ENCODE measurements at places on chromosomes 5 and 9. TPM values are rescaled to one million over a fixed set of nuclear protein-coding genes. Genes with fewer than 3 reads are reported as not detected.

- no peak for DNase-seq
Observed at GRCh38 chr9:112754578-112754977, 4.0 kb downstream of the SNX30 start.

GRCh38 chr9:121210536-121210935 lies 8.9 kb upstream of the RAB14 start:
- no peak for DNase-seq

ANKRA2 gene
- 54.4 TPM for polyA plus RNA-seq

DNA sequence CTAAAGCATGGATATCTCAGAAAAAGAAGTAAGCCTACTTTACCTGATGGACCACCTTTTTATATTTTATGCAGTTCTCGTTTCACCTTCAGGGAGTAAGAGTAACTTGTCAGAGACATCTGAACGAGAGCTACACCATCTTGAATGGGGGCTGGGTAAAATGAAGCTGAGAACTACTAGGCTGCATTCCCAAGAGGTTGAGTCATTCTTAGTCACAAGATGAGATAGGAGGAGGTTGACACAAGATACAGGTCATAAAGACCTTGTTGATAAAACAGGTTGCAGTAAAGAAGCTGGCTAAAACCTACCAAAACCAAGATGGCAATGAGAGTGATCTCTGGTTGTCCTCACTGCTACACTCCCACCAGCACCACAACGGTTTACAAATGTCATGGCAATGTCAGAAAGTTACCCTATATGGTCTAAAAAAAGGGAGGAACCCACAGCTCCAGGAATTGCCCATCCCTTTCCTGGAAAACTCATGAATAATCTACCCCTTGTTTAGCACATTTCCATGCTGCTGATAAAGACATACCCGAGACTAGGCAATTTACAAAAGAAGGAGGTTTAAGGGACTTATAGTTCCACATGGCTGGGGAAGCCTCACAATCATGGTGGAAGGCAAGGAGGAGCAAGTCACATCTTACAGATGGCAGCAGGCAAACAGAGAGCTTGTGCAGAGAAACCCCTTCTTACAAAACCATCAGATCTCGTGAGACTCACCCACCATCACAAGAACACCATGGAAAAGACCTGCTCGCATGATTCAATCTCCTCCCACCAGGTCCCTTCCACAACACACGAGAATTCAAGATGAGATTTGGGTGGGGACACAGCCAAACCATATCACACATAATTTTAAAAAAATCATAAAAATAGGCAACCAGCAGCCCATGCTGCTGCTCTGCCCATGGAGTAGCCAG lies 62.5 kb downstream of the GIN1 start:
- DNase-seq = no peak

DNA sequence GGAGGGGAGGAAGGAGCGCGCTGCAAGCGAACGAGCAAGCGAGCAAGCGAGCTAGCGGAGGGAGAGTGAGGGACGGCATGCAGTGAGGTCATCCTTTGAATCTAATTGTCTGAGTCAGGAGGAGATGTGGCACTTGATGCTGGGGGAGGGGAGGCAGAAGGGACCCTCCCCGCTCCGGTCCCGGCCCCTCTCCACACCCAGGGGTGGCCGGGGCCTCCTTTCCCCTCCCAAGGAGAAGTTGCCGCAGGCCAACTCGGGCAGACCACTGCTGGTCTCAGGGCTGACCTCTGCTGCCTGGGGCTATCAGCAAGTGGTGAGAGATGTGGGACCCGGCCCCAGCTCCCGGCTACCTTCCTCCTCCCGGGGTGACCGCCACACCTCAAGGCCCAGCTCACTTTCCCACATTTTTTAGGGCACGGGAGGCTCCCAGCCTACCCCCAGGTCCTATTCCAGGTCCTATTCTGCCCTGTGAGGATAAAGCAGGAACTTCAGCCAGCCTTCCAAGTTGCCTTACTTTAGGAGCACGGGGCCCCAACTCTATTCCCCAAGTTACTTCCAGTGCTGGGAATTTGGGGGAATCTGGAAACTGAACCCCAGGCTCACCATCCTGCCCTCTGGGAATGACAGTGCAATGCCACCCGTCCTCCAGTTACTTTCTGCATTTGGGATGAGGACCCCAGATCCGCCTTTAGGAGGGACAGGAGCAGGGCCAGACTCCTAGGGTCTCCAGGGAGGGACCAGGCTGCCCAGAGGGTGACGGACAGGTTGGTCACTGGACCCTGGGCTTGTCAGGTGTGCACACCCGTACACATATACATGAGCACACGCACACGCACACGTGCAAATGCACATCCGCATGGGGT lies 11.1 kb downstream of the CNTFR start:
- DNase-seq = no peak

CARD6 gene
- polyA plus RNA-seq = 2.6 TPM

- DNase-seq = peak; percentile 27
Observed at GRCh38 chr5:6583049-6583880, 49.6 kb downstream of the NSUN2 start.

DNA sequence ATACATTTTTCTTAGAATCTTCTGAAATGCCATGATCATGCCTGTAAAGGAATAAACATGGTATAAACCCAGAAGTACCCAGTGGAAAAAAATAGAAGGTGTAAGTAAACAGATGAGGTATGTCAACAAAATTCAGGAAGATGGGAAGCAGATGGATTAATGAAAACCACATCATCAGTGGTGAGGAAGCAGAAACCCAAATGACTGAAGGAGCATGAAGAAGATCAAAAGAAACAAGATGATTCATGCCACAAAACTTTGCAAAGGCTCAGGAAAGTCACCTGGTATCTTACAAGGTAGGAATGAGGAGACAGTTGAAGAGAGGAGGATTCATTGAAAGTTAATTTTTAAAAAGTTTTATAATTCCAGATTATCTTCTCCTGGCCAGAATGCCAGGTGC lies 132.8 kb upstream of the PAPPA start:
- no peak for DNase-seq

DNA sequence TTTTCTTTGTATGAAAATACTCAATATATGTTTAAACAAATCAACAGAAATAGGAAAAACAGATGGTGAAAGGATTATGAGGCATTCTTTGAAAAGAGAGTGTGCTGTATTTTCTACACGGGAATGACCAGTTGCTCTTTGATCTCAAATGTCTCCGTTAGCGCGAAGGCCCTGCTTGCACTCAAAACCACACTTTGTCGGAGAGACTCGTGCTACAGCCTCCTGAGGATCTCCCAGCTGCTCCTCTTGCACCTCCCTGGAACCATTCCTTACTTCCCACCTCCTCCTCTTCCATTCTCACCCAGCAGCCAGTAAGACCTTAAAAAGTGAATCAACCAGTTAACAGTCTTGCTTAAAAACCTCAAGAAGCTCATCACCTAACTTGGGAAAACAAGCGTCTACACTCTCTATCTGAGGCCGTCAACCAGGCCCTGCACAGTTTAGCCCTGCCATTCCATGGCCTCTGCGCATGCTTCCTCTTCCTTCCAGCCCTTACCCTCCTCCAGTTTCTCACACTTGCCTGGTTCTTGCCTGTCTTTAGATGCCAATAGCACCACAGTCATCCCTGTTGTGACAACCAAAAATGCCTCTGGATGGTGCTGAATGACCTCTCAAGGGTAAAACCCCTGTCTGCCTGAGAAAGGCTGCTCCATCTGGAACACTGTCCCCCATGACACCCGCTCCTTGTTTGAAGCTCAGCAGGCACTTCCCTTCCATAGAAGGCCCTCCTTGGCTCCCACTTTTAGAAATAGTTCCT lies 594.7 kb upstream of the WWC1 start:
- DNase-seq = no peak

GRCh38 chr5:1654786-1655495 lies 131.2 kb upstream of the LPCAT1 start:
- no peak for DNase-seq

GRCh38 chr9:134585746-134586706 lies 55.6 kb upstream of the COL5A1 start:
- DNase-seq = no peak

DNA sequence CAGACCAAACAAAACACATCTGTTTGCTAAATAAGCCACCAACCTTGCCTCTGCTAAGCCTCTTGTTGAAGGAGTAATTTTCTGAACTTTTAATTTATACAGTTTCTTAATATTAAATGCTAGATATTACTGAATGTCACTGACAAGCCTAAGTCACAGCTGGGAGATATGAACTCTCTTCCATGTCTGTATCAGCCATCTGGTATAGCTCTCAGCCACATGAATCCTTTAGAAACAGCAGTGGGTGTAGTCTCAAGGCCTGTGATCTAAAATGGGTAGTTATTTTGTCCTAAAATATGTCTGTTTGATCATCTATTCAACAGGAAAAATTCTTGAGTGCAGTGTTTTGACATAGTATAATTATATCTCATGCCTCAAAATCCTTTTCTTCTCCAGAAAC lies 97.2 kb downstream of the CAMK4 start:
- no peak for DNase-seq

DNA sequence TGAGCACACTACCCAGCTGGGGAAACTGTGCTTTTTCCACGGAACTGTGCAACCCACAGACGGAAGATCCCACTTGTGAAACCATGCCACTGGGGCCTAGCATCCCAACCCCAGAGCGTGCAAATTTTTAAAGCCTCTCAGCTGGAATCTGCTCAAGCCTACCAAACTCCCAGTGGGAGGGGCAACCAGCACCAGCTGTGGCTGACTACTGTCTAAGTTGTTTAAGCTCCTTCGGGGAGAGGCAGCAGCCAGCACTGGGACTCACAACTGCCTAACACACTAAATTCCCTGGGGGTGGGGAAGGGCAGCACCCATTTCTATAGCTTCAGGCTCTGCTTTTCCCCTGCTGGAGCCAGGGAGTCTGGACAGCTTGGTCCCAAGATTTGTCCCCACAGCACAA lies 287.6 kb upstream of the MSX2 start:
- DNase-seq = no peak

SLC38A9 gene
- 38.3 TPM for polyA plus RNA-seq

DIPK1B gene
- 48.0 TPM for polyA plus RNA-seq

GRCh38 chr5:108670591-108671289 lies 77.0 kb upstream of the FER start:
- DNase-seq = no peak

DNA sequence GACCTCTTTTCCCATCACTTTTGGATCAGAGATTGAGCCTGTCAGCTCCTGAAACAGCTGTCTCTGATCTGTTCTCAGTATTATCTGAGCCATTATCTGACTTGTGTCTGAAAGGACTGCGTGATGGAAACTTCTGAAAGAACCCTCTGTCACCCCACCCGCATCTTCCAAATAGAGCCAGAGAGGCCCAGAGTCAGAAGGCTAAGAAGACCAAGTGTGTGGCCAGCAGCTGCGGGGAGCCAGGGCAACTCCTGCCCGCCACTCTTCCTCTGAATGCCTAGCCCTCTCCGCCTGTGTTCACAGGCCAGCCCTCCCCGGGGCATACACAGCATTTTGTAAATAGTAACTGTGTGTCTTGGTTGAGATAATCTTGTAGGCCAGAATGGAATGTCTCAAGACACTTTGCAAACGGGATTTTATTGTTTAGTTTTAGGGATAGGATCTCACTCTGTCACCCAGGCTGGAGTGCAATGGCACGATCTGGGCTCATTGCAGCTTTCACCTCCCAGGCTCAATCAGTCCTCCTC lies 92.7 kb downstream of the AOPEP start:
- no peak for DNase-seq

LCN6 gene
- polyA plus RNA-seq = not detected

DNA sequence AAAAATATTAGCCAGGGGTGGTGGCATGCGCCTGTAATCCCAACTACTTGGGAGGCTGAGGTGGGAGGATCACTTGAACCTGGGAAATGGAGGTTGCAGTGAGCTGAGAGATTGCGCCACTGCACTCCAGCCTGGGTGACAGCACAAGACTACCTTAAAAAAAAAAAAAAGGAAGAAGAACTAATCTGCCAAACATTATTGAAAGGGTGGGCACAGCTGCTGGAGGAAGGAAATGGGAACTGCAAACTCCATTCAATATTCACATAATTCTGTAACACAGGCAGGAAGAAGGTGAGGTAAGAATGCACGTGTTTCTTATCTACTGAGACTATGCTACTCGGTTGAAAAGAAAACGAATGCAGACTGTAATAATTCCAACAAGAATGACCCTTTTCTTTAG lies 121.1 kb upstream of the GNA14 start:
- no peak for DNase-seq

TERT gene
- 1.2 TPM for polyA plus RNA-seq

MARCHF6 gene
- 217 TPM for polyA plus RNA-seq

LCN2 gene
- 0.78 TPM for polyA plus RNA-seq

GRCh38 chr5:129125819-129126218 lies 31.3 kb downstream of the ISOC1 start:
- no peak for DNase-seq

NIPSNAP3A gene
- 45.6 TPM for polyA plus RNA-seq

KCNIP1 gene
- polyA plus RNA-seq = 12.1 TPM

- peak; percentile 8 for DNase-seq
Observed at GRCh38 chr5:136729901-136730355, 364.6 kb upstream of the TRPC7 start.

DNA sequence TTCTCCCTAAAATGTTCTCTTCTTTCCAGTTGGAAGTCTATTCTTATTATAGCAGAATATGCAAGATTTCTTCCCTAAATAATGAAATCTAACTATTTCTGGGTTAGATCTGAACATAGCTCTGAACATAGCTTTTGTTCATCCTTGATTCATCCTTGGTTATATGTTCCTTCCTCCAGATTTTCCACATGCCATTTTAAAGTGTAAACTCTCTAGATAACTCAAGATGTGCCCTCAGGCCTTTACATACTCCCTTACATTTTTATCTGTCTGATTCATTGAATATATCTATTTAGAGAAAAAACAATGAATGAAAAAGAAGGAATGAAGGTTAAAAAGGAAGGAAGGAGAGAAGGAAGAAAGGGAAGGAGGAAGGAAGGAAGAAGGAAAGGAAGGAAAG lies 100.9 kb downstream of the FBXO38 start:
- no peak for DNase-seq

GRCh38 chr9:90198956-90199355 lies 443.7 kb downstream of the DIRAS2 start:
- DNase-seq = no peak

- no peak for DNase-seq
Observed at GRCh38 chr9:112380102-112380824, at the start of gene HSDL2. HSDL2 (plus strand) TSS chr9:112380108; CDS start chr9:112380164, 56 bp downstream.

GRCh38 chr5:42566652-42567295 lies 143.5 kb downstream of the GHR start:
- DNase-seq = no peak
